Heart left ventricle (tissue), 16 donors: ENCODE measurements at places on chromosomes 16 and 17.

- H3K27me3 ChIP-seq = no peaks in the 10 kb centered on the region
- DNase-seq = no peak
- no peaks in the 10 kb centered on the region for H3K4me1 ChIP-seq
- no peak overlapping the region for H3K27ac ChIP-seq
- H3K4me3 ChIP-seq = no peak overlapping the region
Observed at GRCh38 chr16:25155553-25156460, 44.3 kb downstream of the LCMT1 start.

DNA sequence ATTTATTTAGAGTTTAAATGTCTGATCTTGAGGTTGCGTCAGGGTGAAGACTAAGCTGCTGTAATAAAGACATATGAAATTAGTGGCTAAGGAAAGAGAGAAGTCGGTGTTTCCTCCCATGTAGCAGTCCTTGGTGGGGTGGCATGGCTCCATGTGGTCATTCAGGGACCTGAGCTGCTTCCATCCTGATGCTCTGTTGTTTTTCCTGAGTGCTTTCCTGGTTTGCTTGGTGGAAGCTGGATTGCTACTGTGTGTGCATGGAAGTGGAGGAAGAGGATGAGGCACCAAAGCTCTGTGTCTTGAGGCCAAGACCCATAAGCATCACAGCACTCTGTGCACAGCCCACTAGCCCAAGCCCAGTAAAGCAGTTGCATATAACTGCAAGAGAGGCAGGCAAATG lies 241.8 kb upstream of the CACNG5 start:
- H3K27ac ChIP-seq = no peak overlapping the region
- H3K27me3 ChIP-seq = no peaks in the 10 kb centered on the region
- no peak overlapping the region for H3K4me3 ChIP-seq
- no peaks in the 10 kb centered on the region for H3K4me1 ChIP-seq

GRCh38 chr17:40191237-40192208 lies 14.3 kb downstream of the RAPGEFL1 start:
- peak; percentile 79 for DNase-seq
- peaks cover 7% of the 10 kb centered on the region for H3K4me1 ChIP-seq
- peak overlapping the region; percentile 75 for H3K4me3 ChIP-seq
- no peaks in the 10 kb centered on the region for H3K36me3 ChIP-seq
- peak overlapping the region; percentile 52 for H3K27ac ChIP-seq
- H3K27me3 ChIP-seq = no peaks in the 10 kb centered on the region

GRCh38 chr16:1532081-1532760 lies 1.2 kb upstream of the TMEM204 start:
- H3K27me3 ChIP-seq = no peaks in the 10 kb centered on the region
- H3K4me1 ChIP-seq = peaks cover 60% of the 10 kb centered on the region
- H3K27ac ChIP-seq = peak overlapping the region; percentile 96
- H3K4me3 ChIP-seq = peak overlapping the region; percentile 88
- H3K36me3 ChIP-seq = peaks cover 3% of the 10 kb centered on the region

DNA sequence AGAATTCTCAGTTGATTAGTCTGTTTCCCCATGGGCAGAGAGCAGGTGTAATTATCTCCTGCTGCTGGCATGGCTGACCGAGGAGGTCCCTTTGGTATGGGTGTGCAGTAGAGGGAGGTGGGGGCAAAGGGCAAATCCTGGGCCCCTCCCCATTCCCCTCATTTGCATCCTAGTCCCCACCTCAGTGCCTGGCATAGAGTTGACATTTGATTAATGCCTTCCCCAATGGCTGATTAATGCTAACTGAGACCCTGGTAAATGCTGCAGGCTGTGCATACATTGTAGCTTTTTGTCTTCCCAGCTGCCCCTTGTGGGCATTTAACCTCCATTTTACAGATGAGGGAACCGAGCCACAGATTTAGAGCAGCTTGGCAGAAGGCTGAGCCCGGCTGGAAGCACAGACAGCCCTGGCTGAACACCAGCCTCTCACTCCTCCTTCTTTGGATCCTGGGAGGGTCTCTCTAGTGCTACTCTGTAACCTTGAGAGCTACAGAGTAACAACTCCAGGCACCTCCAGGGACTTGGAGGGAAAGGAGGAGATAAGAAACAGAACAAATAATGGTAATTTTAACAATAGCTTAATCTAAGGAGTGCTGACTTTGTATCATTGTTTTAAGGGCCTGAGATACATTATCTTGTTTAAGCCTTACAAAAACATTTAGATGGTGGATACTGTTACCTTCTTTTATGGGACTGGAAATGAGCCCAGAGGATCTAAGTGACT lies 5.1 kb downstream of the PLCG2 start:
- no peak for DNase-seq
- peaks cover 5% of the 10 kb centered on the region for H3K36me3 ChIP-seq
- no peak overlapping the region for H3K27ac ChIP-seq
- no peak overlapping the region for H3K4me3 ChIP-seq
- peaks cover 14% of the 10 kb centered on the region for H3K4me1 ChIP-seq
